ENCODE measurements at places on chromosomes 4 and X.

DNA sequence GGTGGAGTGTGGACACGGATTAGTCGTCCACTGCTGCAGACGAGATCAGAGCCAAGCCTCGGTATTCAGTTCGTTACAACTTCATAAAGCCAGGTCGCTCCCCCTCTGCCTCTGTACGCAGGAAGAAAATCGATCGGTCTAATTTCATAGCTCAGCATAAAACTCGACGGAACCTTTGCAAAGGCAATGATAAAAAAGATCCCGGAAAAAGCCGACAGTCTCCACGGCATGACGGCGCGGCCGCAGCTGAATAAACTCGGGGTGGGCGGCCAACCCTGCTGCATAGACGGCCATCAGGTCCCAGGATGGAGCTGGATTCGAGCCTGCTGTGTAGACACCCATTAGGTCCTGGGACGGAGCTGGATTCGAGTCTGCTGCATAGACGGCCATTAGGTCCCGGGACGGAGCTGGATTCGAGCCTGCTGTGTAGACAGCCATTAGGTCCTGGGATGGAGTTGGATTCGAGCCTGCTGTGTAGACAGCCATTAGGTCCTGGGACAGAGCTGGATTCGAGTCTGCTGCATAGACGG, 113.8 kb upstream of the PPP2R3B start:
- DNase-seq = no peak

DNA sequence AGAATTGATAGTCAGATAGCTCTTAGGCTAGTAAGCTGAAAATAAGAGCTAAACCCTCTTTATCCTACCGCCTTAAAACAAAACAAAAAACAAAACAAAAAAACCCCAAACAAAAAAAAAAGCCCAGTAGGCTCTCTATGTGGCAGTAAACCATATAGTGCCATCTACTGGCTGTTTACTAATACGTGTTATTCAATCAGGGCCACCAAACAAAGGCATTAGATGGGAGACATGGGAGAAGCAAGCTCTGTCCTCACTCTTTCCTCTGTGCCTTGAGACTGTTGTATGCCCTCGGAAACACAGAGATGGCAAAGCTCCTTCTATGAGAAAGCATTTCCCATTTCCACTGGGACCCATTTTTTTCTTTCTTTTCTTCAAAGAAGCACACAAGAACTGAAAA, 148.8 kb upstream of the MID1 start:
- DNase-seq = no peak

GRCh38 chr4:43233321-43233720, 340.8 kb downstream of the GRXCR1 start:
- no peak for DNase-seq

DNA sequence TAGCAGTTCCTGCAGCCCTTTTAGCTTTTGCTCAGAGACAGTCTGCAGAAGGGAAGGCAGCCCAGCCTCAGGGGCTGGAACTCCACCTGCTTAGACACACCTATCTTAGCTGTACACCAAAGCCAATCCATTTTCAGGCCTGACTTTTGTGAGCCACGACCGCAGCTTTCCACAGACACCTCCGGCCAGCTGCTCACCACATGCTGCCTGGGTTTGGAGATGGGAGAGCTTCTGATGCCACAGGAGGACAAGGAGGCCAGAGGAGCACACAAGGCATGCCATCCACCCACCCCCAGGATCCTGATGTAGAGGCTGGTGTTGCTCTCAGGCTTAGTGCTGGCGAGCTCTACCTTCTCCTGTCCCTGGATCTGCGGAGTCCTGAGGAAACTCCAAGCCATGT, 141.8 kb upstream of the NALF2 start:
- DNase-seq = no peak

DNA sequence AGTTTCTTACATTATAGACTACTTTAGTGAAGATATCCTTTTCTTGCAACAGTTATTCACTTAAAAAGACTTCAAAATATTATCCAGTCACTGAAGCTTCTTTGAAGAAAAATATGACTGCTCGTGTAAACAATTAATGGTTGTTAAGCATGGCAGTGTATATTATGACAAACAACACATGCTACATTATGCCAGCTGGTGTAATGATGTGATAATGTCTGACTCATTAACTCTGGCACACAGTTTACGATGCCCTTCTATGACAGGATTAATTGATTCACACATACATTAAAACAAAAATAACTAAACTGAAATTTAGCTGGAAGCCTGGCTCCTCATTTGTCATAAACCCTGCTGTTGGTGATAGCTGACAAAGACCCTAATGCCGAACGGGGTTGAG, 22.4 kb downstream of the GK2 start:
- DNase-seq = no peak

GRCh38 chr4:39873823-39874222, 103.9 kb downstream of the PDS5A start:
- DNase-seq = no peak
